Right ventricle myocardium inferior (tissue), 1 donor: ENCODE measurements at places on chromosomes 1 and 21. TPM values are rescaled to one million over a fixed set of nuclear protein-coding genes. Genes with fewer than 3 reads are reported as not detected.

- DNase-seq, result no peak
These were observed 33.7 kb downstream of the KCND3 start for GRCh38 chr1:111955755-111956154.

Gene HCRTR1
- total RNA-seq, result 0.49 TPM

- DNase-seq, result no peak
These were observed 32.5 kb upstream of the SMYD2 start for GRCh38 chr1:214248311-214249085.

GRCh38 chr1:223319905-223320580 lies 43.9 kb downstream of the SUSD4 start:
- DNase-seq, result no peak

GRCh38 chr1:109240158-109241152 lies 8.9 kb upstream of the CELSR2 start:
- DNase-seq, result peak; percentile 83

DNA sequence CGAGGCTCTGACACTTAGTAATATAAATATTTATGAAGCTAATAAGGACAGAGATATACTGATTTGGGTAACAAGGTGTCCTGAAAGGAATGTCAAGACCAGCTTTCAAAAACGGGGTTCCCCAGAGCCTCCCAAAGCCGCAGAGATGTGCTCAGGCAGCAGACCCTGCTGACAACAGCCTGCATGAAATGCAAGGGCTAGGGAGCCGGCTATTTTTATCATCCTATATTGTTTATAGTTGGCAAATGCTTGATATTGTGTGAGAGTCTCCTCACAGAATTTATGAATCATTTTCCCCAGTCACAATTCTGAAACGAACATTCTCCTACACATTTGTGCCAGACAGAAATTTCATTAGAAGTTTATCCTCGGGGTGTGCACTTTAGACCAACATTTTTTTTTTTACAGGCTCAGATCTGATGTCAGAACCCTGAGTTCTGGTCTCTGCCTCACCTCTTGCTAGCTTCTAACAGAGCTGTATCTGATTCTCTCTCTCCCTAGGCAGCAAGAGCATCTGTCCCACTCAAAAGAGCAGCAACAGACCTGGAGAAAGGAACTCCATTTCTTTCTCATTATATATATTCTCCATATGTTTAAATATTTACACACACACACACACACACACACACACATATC lies 302.3 kb upstream of the PLD5 start:
- no peak for DNase-seq

DNA sequence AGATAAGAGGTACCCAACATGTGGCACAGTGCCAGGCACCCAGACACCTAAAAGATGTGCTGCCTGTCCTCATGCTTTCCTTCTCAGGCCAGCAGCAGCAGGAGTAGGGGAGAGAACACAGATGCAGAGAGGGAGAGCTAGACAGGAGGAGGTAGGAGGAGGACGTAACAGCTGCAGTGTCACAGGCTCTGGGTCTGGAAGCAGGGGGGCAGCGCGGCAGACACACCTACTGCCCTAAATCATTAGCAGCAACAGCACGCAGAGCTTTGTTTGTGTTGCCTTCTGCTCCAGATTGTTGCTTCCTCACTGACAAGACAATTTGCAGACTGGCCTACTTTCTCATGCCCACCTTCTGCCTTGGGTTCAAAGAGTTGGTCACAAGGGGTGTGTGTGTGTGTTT lies 196.7 kb upstream of the DAB1 start:
- DNase-seq, result no peak

Gene S100A13
- 155 TPM for total RNA-seq

Gene PTPRU
- 23.5 TPM for total RNA-seq

DNA sequence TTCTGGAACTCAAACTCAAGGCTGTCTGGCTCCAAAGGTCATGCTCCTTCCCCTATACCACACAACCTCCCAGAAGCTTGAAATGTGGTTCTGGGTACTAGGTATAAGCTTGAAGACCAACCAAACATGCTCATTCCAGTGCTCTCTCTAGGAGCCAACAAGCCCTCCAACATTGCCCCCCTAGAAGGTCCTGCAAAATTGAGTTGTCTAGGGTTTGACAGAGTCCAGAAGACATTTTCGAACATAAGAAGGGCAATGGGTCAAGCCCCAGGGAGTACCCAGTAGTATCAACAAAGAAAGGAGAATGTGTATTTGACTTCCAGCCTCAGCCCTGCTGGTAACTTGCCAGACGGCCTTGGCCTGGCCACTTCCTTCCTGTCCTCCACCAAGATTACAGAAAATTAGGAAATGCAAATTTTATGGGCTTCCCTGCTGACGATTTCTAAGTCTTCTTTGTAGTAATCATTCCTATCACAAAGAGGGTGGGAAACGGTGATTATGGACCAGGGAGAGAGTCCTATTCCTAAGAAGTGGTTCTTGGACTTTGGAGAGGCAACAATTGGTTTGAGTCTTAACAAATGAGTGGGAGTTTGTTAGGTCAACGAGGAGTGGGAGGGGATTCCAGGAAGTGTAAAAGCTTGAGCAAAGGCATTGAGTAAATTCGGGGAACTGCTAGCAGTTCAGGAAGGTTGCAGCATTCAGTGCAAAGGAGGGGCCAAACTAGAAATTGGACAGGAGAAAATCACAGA lies 18.7 kb upstream of the SLAMF1 start:
- peak; percentile 89 for DNase-seq

Gene POFUT2
- 16.9 TPM for total RNA-seq

DNA sequence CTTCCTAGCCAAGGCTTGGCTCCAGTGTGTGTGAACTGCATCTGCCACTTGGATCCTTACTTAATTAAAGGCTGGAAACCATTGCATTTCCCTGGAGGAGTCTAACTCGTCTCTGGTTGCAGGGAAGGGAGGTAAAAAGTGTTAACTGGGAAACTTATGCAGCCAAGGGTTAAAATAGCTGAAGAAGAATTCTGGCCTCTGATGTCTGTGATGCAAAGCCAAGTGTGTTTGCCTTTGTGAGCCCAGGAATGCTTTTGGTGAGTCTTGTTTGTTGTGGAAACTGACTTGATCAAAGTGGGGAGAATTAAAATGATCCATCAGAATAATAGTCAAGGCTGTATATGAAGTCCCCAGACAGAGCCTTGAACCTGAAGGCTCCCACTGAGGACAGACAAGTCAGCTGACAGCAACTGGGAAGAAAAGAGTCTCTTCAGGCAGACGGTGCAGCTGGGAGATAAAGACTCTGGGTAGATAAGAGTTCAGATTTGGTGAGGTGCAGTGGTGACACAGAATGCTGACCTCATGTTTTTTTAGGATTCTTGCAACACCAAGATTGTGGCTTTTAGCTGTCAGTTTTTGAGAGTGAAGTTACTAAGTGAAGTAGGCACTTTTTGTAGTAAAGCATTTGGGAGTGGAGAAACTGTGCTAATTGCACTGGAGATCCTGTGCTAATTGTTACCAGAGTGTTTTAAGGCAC lies 59.5 kb upstream of the WLS start:
- DNase-seq, result no peak

- DNase-seq, result no peak
These were observed 17.3 kb downstream of the ZFYVE9 start for GRCh38 chr1:52159033-52159789.

GRCh38 chr1:46097149-46097472 lies 35.3 kb downstream of the PIK3R3 start:
- no peak for DNase-seq

DNA sequence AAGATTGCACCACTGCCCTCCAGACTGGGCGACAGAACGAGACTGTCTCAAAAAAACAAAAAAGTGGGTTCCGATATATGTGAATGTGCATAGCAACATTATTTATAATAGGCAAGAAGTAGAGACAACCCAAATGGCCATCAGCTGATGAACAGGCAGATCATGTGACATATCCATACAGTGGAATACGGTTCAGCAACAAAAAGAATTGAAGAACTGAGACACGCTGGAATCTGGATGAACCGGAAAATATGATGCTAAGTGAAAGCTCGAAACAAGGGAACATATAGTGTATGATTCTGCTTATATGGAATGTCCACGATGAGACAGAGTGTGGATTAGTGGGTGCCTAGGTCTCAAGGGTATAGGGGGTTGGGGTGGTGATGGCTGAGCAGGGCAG lies 28.5 kb upstream of the MORC3 start:
- DNase-seq, result no peak

DNA sequence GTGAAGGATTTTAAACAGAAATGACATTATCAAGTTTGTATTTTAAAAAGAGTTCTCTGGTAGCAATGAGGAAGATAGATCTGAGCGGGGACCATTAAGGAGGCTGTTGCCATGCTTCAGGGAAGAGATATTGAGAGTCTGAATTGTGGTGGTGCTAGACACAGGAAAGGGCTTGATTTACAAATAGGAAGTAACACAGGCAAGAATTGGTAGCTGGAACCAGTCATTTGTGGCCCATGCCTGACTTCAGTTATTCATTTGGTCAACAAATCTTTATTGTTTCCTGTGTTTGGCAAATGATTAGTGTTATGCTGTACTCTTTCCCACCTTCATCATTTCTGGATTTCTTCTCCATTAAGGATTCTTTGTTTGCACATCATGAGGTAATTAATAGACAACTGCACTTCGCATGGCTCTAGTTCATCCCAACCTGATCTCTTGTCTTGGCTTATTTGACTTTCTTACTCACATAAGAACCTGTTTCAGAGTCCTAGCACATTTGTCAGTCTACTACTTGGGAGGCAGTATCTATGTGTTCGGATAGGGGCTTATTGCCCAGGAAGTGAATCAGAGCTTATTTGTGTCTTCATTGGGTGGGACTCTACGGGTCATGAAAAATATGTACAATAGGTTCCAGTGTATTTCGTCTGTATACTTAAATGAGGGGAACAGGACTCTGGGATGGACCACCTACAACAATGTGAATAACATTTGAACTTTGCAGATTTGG lies 32.3 kb downstream of the EEIG2 start:
- DNase-seq, result no peak

DNA sequence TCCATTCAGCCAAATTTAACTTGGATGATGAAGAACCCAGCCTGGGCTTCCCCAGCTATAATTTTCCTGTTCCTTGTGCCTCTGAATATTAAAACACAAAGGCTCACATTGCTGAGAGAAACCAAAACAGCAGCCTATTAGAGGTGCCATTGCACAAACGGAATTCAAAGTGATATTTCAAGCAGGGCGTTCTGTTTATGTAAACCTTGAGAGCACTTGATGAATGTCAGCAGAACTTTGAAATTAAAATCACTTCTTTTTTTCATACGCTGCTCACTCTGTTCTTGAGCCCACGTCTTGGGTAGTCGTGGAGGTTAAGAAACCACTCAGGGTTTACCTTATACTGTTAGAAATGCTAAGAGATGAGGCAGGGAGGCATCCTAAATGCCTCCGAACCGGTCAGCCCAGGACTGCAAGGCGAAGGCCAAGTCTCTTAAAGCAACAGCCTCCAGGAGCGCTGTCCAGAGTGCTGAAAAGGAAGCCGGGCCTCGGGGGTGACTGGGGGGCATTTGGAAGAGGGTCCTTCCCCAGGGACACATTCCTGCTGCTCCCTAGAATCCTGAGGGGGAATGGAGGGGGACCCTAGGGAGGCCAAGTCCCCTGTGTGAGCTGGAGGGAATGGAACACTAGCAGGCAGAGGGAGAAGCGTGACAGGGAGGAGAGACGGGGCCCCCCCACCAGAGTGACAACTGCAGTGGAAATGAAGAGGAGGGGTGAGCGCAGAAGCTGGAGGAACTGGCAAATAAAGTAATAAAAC lies 154.8 kb upstream of the VAMP3 start:
- DNase-seq, result no peak

Gene MPL
- total RNA-seq, result 0.73 TPM

- no peak for DNase-seq
These were observed 1.3 kb upstream of the CD5L start for GRCh38 chr1:157842939-157843338.

DNA sequence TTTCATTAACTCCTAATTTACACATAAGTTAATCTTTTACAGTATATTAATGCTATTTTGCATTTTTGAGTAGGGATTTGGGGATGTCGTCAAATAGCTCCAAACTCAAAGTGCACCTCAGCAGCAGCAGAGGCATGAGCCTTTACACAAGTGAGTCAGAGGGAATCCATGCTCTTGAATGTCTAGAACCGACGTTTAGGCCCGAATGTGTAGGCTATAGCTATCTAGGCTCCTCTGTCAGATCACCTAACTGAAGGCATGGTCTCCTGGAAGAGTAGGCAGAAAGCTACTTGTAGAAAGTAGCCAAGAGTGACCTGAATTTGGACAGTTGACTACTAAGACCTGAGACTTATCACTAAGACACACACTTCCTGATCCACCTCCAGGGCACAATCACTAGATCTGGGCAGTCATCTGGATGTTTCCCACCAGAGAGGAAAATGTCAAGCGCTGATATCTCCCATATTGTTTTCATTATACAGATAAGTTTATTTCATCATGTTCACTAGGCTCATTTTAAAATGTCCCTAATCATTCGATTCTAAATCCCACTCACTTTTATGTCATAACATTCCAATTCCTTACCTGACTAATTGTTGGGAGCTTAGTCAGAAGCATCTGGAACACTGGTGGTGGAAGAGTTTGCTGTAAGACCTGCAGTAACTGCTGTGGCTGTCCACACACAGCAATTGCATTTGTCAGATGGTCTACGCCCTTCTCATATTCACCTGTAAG lies 15.3 kb downstream of the TOMM20 start:
- DNase-seq, result no peak

Gene AMY2A
- total RNA-seq, result not detected

Gene C8B
- total RNA-seq, result not detected

Gene OR10J1
- total RNA-seq, result not detected

DNA sequence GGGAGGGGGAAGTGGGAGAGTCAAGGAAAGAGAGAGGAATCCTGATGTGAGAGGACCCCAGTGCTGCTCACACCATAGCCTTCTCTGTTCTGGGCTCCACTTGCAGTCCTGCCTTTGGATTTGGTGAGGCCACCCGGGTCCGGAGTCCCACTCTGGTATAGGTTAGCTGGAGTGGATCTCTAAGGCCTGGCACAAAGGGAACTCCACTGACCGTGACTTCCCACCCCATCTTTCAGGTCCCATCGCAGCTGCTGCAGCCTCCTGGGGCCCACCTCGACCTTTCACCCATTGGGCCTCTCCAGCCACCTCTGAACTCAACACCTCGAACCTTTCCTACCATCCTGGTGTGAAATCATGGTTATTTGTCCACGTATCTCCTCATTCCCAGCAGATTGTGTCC lies 324.4 kb downstream of the MATN1 start:
- DNase-seq, result no peak

GRCh38 chr1:189350983-189351616 lies 1126.6 kb downstream of the BRINP3 start:
- no peak for DNase-seq

DNA sequence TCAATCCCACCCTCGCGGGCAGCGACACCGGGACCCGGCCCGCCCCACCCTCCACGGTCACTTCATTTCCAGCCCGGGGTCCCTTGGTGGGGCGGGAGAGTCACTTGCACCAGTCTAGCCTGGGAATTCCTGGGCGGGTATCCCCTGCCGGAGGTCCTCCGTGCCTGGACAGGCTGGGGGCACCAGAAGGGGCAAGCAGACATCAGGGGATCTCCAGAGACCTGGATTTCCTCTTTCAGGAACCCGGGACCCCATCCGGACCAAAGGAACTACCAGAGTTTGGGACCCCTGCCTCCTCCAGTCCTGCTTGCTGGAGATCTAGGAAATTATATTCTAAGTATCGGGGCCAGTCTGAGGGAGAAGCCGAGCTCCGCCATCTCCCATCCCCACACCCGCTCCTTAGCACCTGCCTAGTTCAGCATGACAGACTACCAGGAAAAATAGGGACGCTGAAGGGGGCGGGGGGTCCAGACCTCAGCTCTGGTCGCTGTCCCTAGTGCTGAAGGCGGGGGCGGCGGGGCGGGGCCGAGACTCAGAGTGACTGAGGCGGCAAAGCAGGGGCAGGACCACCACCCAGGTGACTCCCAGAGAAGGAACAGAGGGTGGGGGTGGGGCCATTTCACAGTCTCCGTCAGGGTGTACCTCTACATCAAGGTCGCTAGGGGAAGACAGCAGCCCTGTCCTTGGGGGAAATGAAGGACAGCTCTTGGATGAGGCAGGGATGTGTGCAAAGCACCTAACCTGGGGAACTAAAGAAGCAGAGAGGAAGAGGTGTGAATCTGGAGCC lies 832 bp downstream of the HCN3 start:
- DNase-seq, result no peak
